Activated CD4-positive, alpha-beta memory T cell treated with anti-CD3 and anti-CD28 coated beads, Interleukin-2, amount 10 ng/mL, durations not matched to agents 7 days and 5 days (primary cell): ENCODE measurements at places on chromosomes 6 and 20. TPM values are rescaled to one million over a fixed set of nuclear protein-coding genes. Genes with fewer than 3 reads are reported as not detected.

DNA sequence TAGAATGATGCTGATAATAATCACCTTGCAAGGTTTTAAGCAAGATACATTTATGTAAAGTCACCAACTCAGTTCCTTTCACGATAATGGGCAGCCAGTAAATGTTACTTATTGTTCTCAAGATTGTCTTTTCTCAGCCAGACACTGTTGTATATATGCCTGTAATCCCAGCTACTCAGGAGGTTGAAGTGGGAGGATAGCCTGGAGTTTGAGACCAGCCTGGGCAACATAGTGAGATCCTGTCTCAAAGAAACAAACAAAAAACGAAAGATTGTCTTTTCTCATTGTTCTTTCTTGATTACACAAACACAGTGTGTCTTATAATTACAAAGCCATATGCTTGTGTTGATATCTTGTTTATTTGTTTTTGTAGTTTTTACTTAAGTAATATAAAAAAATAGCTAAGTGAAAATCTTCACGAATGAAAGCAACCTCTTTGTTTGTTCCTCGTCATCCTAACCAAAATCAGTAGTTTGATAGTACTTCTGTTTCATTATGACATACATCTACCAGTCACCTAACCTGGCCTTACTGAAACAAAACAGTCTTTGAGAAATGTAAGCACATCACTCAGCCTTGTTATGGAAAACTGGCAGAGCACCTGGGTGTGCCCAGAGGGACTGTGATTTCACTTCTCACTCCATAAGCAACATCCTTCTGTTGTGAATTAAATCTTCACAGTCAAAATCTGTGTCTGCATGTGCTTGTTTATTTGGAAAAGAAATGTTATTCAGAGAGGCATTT is 436.2 kb upstream of the SOX4 start:
- H3K4me3 ChIP-seq, result no peak overlapping the region
- no peak overlapping the region for H3K27ac ChIP-seq
- no peaks in the 10 kb centered on the region for H3K36me3 ChIP-seq

DNA sequence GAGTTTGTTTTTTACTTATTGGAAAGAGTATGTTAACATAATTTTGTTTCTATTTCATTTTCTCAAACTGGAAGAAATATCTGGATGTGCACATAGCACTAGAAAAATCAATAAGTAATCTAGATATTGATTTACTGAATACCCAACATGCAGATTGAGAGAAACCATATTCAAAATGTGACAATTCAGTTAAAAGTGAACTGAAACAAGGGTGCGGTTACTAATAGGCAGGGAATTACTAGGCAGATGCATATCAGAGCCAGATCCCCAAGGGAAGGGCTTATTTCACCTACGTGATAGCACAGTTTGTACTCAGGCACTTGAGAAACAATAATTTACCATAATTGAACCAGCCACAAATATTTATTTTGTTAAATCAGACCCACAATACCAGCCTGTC is 493.1 kb upstream of the FLRT3 start:
- no peak overlapping the region for H3K4me3 ChIP-seq
- H3K27ac ChIP-seq, result no peak overlapping the region
- no peaks in the 10 kb centered on the region for H3K36me3 ChIP-seq
- H3K27me3 ChIP-seq, result no peaks in the 10 kb centered on the region
- no peak for DNase-seq
- H3K4me1 ChIP-seq, result no peaks in the 10 kb centered on the region

FABP7 gene
- total RNA-seq, result not detected

DNA sequence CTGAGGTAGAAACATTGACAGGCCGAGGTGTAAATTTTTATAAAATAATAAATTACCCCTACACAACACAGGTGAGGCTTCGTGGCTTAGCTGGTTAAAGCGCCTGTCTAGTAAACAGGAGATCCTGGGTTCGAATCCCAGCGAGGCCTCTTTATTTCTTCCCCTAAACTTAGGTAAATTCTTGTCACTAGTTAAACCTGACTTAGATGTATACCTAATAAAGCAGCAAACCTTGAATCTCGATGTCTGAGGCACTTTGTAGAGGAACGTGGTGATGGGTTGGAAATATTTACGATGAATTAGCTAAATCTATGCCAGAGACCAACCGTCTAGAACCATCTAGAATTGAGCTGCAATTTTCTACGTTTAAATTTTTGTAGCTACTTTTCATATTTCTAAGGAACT is 185.6 kb downstream of the OR2B2 start:
- H3K27ac ChIP-seq, result no peak overlapping the region
- H3K4me1 ChIP-seq, result peaks cover 3% of the 10 kb centered on the region
- H3K4me3 ChIP-seq, result no peak overlapping the region
- H3K36me3 ChIP-seq, result no peaks in the 10 kb centered on the region
- H3K27me3 ChIP-seq, result peaks cover 47% of the 10 kb centered on the region

DNA sequence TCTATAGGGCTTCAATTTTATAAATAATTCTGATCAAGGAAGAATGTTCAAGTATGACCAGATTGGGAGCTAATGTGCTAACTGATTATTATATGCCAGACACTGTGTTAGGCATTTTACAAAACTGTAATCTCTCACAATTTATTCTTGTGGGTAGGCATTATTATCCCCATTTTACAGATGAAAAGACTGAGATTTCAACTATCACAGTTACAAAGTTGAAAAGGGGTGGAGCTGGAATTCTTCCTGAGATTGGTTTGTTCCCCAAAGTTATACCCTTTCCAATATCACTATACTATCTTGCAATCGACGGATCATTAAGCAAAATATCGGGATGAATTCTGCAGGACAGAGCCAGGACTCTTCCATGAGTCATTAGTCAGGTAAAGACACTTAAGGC is 57.1 kb downstream of the TPD52L1 start:
- H3K27ac ChIP-seq, result no peak overlapping the region
- no peaks in the 10 kb centered on the region for H3K36me3 ChIP-seq
- no peaks in the 10 kb centered on the region for H3K4me1 ChIP-seq
- no peak for DNase-seq

OR2B3 gene
- total RNA-seq, result not detected
